ENCODE measurements at places on chromosomes 12 and 14. TPM values are rescaled to one million over a fixed set of nuclear protein-coding genes. Genes with fewer than 3 reads are reported as not detected.

The SOX5 gene
- 0.30 TPM for total RNA-seq

The ITGB7 gene
- 0.15 TPM for total RNA-seq

The GALNT16 gene
- total RNA-seq: 0.30 TPM

The JAG2 gene
- total RNA-seq: 41.9 TPM

The ACSM4 gene
- total RNA-seq: not detected

Data from epithelial cell of umbilical artery (primary cell).